ENCODE measurements at places on chromosomes 1 and 21.
A peak's percentile ranks its signal among the peaks of the same experiment; 100 is the strongest.

GRCh38 chr1:93005252-93005598, 44.0 kb upstream of the DIPK1A start:
- no peak for DNase-seq

DNA sequence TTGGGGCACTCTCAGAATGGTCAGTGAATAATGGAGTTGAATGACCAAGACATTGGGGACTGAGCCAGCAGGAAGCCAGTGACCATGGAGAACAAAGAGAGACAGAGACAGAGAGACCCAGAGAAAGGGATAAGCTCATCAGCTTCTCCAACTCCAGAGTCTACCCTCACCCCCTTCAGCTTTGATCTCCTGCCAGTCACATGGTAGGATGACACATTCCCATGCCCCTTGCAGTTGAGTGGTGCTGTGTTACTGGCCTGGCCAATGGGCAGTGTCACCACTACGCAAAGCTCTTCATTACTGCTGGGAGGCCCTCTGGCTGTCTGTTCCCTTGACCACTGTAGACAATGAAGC, 643.5 kb downstream of the AJAP1 start:
- no peak for DNase-seq

- peak; percentile 86 for DNase-seq
Observed at GRCh38 chr1:41416552-41417334, 55.5 kb downstream of the FOXO6 start.

GRCh38 chr1:10529765-10530164, 55.0 kb downstream of the PEX14 start:
- DNase-seq: peak; percentile 87

- DNase-seq: no peak
Observed at GRCh38 chr1:1101503-1101902, 14.4 kb downstream of the C1orf159 start.

GRCh38 chr1:236489710-236490377, 33.9 kb upstream of the LGALS8 start:
- DNase-seq: peak; percentile 59

DNA sequence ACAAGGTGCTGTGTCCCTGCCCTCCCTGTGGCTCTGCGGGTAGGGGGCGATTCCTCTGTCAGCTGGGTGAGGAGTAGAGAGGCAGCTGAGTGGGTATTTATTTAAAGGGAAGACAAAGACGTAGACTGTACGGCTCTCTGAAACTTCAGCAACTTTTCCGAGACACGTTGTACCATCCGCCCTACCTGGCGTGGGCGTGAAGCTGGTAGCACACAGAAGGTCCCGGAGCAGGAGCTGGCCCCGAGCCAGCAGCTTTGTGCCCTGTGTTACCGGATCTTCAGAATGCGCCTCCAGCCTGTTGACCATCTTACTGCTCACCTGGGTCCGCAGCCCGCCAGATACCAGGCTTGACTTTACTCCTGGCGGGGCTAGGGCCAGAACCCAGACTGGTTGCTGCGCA, 34.9 kb downstream of the PRKCZ start:
- DNase-seq: no peak

DNA sequence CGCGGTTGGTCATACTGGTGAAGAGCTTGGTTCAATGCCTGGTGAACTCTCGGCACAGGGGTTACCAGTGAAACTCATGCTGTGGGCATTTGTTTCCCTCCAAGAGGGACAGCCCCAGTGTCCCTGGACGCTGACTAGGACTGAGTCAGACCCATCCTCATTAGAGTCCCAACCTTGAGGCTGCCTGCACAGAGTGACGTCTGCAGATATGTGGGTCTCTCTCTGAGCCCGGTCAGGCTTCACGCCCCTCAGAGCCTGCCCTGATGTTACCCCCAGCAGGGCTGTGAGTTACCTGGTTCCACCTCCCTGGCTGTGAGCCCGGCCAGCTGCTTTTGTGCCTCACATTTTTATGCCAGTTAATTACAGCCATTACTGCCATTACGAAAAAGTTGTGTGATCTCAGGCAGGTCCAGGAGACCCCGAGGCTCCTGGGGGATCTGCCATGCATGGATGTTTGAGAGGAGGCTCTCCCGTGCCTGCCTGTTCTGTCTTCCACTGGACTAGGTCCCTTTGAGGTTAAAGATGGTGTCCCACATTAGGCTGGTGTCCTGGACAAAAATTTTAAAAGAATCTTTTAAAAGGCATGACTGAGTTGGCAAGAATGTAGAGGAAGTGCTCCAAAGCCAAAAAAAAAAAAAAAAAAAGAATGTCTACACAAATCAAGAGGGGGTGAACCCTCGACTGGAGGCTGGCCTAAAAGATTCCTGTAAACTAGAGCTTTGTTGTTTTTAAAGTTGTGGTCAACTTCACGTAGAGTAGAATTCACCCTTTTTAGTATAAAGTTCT, 36.6 kb upstream of the PADI1 start:
- no peak for DNase-seq

DNA sequence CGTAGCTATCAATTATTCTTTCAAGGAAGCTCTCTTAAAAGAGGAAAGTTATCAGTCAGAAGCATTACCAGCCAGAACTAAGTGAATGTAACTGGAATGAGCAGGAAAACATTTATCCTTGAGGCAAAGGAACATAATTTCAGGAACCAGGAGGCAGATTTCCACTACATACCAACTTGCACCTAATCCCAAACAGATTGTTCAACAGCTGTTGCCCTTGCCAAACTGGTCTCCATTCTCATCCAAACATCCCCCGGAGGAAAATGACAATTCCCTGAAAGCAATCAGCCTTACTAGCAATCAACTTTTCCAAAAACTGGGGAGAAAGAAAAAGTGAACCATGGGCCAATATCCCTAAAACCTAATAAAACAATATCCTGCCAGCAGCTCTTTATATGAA, 35.0 kb downstream of the ENAH start:
- no peak for DNase-seq

DNA sequence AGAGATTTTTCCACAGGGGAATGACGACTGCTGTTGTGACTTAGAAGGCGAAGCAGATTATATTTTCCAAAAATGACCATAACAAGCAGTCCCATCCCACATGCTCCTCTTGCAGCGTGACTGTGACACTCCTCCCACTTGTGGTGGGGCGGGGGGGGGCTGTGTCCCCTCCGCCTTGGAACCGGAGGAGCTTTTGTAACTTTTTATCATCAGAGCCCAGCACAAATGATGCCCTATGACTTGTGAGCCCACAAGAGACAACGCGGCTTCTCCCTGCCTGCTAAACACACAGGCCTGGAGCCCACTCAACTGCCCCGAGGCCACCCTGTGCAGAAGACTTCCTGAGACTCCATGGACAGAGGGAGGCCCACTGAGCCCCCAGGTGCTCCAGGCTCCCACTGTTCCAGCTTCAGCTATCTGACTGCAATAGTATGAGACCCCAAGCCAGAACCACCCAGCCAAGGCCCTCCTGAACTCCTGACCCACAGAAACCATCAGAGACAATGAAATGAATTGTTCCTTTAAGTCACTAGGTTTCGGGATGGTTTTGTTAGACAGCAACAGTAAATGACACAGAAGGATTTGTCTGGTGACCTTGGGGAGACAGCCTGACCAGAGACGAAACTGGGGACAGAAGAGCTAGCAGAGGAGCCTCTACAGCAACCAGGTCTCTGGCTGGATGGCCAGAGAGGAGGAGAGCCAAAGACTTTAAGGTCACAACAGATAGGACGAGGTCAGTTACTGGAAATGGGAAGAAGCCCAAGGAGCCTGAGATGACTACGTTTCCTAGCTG, 58.8 kb downstream of the CAPZB start:
- no peak for DNase-seq

- peak; percentile 26 for DNase-seq
Observed at GRCh38 chr1:20107796-20108195, 11.5 kb downstream of the PLA2G2D start.

DNA sequence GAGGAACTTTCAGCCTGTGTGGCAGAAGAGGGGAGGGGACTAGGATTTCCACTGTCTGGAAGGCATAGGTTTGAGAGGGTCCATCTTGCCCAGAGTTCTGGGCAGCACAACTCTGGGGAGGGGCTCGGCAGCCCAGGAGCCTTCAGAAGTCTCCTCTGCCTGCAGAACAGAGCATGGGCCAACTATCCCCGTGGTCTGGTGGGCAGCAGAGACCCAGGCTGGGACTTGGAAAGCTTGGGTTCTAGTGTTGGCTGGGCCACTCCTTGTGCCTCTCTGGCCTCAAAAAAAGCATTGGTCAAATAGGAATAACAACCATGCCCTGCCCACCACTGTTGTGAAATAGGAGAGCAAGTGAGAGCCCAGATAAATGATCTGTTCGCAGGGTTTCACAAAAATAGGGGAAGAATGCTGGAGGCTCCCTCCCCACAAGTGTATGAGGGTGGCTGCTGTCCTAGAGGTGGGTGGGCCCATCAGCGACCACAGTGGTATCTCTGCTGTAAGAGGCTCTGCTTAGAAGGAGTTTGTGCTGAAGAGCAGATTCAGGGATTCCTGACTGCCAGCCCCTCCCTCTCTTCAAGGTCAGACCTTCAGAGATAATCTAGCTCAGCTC, 8.9 kb downstream of the EPHA10 start:
- DNase-seq: no peak

DNA sequence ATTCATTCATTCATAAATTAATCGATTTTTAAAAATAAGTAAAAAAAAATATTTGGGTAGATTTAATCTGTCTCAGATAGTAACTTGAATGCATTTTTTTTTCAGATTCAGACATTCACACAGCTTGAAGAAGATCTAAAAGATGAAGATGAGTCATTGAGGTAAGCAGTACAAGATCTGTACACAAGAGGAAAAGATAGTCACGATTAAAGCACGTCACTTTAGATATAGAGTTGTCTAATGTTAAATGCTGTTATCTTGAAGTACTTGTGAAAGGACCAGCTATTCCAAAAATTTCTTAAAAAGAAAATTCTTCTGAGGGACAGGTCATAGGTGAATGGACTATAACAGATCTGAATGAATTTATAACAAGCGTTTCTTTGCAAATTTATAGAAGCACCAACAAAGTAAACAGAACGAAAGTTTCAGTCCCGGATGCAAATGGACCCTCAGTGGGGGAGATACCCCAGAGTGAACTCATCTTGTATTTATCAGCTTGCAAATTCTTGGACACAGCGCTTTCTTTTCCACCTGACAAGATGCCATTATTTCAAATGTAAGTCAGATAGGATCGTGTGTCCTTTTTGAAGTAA, 31.2 kb upstream of the MORC3 start:
- DNase-seq: no peak

DNA sequence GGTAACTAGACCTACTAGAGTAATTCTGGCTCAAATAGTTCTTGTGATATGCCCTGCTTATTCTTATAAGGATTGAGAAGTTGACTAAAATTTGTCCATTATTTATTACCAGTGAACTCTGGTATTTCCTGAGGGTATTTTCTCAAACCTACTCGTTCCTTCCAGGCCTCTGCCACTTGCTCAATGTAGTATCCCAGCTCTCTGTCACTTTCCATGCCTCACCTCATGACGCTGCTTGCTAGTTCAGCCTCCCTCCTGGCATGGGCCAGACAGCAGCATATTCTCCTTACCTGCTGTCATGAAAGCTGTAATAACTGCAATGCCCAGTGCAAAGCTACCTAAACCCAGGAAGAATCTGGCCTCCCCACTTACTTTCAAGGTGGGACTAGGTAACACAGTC, 602.9 kb upstream of the ADAMTS5 start:
- no peak for DNase-seq

- no peak for DNase-seq
Observed at GRCh38 chr1:63688302-63688890, 85.4 kb upstream of the ROR1 start.

DNA sequence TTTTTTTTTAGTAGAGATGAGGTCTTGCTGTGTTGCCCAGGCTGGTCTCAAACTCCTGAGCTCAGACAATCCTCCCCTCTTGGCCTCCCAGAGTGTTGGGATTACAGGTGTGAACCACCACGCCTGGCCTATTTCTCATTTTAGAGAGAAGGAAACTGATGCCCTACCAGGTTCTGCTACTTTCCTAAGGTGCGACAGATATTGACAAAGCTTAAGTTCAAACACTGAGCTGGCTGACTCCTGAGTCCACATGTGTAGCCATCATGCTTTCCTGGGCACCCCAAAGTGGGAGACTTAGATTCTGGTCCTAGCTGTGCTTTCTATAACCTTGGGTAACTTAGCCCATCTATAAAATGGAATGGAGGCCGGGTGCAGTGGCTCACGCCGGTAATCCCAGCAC, 5.1 kb upstream of the TMEM222 start:
- no peak for DNase-seq

DNA sequence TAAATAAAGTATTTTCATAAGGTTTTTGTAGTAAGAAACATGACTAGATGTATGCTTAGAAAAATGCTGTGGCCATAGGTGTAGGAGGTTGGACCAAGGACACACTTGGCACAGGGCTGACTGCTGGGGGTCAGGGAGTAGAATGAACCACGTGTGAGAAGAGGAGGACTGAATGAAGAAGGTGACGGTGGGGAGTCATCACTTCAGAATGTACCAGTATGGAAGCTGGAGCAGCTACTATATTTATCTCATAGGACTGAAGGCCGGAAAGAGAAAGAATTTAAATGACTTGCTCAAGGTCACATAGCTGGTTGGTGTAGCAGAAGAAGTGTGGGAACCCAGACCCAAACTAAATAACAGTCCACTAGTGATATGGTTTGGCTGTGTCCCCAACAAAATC, 79.8 kb upstream of the HAO2 start:
- DNase-seq: no peak

DNA sequence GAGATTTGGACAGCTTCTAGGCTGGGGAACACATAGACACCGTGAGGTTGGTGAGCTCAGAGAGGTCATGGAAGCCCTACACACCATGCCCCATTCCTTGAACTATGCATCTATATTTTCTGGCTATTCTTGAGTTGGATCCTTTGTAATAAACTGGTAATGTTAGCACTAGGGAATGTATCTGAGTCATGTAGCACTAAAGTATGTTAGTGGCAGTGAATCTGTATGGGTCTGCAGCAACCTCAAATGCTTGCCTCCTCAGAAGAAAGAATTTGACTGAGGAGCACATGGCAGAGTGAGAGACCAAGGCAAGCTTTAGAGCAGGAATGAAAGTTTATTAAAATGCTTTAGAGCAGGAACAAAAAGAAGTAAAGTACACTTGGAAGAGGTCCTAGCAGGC, 43.7 kb upstream of the LRRC7 start:
- no peak for DNase-seq

- DNase-seq: peak; percentile 95
Observed at GRCh38 chr1:164772635-164773034, 213.7 kb downstream of the PBX1 start.

DNA sequence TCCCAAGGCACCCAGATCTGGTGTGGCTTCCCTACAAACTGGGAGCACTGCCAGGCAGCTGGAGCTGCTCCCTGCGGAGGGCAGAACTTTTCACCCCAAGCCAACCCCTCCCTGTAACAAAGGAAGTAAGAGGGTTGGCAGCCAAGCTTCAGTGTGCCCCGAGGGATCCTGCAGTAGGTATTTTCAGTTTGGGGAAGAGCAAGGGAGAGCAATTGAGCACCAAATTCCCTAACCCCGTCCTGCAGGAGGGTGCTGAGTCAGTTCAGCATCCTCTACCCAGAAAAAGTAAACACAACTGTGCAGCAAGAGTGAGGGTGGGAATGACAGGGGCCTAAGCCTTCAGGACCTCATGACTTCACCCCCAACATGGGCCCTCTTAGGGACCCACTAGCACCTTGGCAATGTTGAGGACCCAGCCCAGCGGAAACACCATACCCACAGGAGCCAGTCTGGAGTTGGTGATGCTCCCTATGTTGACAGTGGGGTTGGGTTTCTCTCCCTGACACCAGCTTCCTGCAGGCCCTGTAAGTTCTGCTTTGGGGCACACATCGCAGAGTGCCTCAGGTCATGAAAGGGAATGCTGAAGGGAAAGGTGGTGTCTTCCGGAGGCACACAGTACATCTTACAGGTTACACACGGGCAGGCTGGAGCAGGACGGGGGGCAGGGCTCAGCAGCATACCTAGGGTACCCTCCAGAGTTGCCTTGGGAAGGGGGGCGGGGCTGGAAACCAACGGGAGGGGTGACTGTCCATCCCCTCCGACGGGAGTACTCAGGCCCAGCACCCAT, 14.8 kb downstream of the SH3BP5L start:
- no peak for DNase-seq

Data from mesendoderm (in vitro differentiated cells).